ENCODE measurements at places on chromosomes 3 and 15.

GRCh38 chr3:149872589-149872988, 59.6 kb downstream of the RNF13 start:
- DNase-seq: no peak

- DNase-seq: no peak
Observed at GRCh38 chr3:24355806-24356205, 138.8 kb downstream of the THRB start.

DNA sequence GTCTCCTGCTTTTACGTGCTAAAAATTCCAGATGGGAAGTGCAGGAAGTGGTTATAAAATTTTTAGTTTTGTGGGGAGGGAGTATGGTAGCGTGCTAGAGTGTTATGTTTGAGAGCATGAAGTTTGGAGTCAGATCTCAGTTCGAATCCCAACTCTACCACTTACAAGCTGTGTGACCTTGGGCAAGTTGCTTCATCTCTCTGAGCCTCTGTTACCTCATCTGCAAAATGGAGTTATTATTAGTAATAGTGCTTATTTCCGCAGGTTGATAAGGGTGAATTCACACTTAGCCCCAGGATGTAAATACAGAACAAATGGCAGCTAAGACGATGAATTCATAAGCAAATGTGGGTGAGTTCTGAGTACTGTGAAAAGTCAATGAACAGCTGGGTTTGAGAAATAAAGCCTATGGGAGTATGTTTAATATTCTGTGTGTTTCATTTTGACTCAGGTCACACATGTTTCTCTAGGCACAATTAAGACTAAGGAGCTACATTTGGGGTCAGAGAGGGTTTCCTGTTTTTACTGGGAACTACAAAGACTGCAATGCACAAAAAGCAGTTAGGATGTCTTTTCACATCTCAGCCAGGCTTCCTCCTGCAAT, 73.1 kb upstream of the FEZF2 start:
- no peak for DNase-seq

DNA sequence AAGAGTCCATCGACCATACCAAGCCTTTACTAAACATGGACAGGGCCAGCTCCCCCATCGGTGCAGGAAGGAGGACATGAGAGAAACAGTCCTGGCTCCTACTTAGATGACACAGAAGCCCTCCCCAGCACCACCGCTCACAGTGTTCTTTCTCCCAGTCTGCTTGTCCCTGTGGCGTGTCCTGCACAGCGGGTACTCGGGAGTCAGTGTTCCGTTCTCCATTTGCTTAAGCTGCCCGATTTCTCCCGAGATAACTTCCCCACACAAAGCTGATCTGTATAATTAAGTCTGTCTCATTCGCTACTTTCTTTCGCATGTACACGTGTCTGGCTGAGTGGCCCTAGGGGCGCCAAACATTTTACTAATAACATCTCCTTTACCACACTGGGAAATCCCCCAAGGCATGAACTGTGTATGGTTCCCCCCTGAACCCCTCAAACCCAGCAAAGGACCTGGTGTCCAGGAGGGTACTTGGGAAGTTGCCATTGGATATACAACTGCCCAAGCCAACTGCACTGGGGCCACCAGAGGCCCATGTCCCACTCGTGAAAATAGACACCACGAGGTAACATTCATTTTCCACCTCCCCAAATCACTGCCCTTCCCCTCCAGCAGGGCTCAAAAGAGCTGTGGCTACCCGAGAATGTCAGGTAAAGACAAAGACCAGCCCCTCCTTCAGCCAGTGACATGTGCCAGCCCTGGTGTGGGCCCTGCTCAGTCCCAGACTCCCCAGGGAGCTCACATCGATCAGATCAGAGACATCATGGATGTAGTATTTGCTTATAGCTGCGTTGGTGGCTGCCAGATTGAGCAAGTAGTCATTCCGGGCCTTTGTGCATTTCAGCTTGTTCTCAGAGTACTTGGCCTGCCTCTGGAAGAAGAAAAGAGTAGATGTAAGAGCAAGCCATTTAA, 96.5 kb upstream of the RAD18 start:
- no peak for DNase-seq

- DNase-seq: no peak
Observed at GRCh38 chr15:25850154-25851111, 12.7 kb downstream of the ATP10A start.

- DNase-seq: peak; percentile 34
Observed at GRCh38 chr3:66609660-66610561, 109.1 kb upstream of the LRIG1 start.

DNA sequence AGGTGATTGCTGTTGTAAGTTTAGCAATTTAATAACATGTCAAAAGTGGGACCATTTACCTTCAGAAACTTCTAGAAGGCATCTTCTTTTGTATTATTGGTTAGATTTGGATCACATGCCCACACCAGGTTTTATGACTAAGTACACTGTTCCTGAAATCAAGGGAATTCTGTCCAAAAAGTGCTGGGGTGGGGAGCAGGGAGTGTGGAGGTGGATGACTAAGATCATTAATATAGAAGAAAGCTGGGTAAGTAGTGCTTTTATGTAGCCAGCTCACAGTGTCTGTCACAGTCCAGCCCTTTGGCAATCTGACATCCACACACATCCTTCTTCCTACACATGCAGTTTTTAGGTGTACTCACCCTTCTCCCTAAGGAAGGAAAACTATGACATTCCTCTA, 120.0 kb downstream of the TMCO5A start:
- DNase-seq: no peak

GRCh38 chr15:90064911-90065681, 37.2 kb downstream of the IDH2 start:
- no peak for DNase-seq

DNA sequence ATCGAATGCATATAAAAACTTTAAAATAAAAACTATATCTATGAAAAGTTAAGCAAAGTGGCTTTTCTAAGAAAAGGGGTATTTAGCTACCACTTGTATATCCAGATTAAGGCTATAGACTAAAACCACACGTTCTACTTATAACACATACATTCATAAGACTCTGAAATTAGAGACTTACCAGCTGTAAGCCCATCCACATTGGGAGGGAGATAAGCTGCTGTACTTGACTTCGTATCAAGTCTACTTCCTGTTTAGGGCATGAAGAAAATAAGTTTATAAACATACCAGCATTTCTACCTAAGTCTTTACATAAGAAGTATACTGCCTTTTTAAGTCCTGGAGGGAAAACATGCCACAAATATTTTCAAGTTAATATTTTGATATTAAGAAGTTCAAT, 27.7 kb downstream of the AQR start:
- no peak for DNase-seq

- DNase-seq: no peak
Observed at GRCh38 chr15:32685576-32685975, 32.2 kb upstream of the GREM1 start.

DNA sequence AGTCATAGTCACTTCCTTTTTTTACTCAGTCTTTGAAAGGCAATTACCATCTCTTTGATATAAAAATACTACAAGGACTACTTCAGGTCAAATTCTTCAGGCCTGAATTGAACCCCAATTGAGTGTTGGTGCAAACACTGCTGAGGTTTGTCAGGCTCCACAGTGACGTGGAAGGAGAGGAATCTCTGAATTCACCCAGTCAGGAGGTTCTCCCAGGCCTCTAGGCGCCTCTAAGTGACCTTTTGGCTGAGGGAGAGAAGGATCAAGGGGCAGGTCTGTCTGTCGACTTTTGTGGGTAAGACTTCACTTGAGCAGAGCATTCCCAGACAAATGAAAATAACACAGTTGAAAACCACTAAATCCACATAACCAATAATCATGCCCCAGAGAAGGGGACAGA, 227.6 kb upstream of the CHRNA7 start:
- DNase-seq: no peak

DNA sequence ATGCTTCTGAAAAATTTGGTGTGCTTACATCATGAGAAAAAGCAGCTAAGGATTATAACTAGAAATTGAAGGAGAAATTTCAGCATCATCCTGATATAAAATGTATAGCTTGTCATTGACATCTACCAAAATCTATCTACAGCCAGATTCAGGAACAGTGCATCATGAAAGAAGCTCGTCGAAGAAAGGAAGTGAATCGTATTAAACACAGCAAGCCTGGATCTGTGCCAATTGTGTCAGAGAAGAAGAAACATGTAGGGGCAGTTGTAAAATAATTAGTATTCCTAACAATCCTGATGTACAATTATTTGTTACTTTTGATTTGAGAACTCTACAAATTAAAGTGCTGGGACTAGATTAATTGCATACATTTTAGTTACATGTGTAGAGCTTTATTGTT, 37.2 kb downstream of the AP4E1 start:
- DNase-seq: no peak

- DNase-seq: no peak
Observed at GRCh38 chr3:188853856-188854771, 317.7 kb upstream of the TPRG1 start.

DNA sequence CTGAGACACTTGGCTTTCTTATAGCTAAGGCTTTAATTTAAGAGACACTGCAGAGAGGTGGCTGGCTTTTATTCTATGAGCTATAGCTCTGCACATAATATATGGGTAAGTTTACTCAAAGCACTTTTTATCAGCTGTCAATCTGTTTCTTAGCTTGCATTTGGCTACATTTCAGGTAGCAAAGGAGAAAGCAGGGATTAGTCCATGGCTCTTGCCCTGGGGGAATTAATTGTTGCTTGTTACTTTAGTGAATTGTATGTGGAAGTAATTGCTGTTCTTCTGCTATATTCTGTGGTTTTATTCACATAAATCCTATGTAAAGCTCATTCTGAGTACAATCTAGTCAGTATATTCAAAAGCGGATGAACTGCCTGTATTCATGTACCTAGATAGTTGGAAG, 14.4 kb upstream of the CCDC39 start:
- DNase-seq: no peak

GRCh38 chr3:63364910-63365309, 86.8 kb downstream of the SYNPR start:
- DNase-seq: no peak

- no peak for DNase-seq
Observed at GRCh38 chr15:99010768-99011167, 3.2 kb upstream of the PGPEP1L start.

DNA sequence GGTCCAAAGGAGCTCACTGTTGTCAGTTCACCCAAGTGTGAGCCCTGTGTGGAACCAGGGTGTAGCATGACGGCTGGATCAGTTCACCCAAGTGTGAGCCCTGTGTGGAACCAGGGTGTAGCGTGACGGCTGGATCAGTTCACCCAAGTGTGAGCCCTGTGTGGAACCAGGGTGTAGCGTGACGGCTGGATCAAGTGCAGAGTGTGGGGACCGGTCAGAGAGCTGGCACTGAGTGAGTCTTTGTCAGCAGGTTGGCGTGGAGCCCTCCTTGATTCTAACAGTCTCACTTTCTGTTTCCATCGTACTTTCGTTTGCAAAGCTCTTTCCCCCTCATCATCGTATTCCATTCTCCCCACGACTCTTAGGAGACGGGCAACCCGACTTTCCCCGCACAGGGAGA, 57.9 kb upstream of the DLG1 start:
- DNase-seq: peak; percentile 51

GRCh38 chr3:81242871-81243270, 518.6 kb downstream of the GBE1 start:
- no peak for DNase-seq

- no peak for DNase-seq
Observed at GRCh38 chr15:98719137-98719740, 70.9 kb downstream of the IGF1R start.

DNA sequence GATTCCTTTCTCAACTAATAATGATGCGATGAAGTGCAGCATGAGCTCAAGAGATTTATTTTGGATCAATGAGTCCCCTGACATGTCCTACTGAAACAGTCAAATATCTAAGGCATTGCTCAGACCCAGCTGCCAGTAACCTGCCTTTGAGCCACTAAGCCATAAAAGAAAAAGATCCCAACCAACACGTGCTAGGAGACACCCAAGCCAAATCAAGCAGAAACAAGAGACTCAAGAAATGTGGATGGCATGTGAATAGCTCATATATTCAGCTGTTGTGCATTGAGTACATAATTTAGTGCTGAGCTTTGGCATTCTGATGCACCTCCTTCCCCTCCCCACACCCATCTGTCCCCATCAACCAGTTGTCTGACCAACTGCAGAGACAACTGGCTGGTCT, 29.2 kb downstream of the GJD2 start:
- DNase-seq: no peak

DNA sequence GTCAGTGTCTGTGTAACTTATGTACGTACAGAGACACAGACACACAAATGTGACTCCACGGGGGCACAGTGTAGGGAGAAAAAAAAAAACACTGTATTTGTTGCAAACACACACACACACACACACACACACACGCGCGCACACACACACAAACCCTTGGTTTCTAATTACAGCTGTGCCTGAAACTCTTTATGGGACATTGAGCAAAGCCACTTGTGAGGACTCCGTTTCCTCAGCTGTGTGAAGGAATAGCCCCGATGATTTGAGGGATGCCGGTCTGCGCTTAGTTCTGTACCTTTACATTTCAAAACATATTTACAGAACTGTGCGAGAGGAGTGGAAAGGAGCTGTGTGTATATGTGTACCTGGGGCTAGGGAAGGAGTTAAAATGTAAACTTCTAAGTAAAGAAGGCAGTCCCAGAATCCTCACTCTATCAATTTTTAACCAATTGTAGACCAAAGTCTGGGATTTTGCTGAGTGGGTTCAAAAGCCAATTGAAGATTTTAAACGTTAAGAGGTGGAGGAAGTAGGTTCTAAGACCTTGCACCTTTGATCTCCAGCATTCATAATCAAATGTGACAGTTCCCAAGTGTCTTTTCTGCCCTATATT, 5.3 kb upstream of the BCL6 start:
- DNase-seq: peak; percentile 78

DNA sequence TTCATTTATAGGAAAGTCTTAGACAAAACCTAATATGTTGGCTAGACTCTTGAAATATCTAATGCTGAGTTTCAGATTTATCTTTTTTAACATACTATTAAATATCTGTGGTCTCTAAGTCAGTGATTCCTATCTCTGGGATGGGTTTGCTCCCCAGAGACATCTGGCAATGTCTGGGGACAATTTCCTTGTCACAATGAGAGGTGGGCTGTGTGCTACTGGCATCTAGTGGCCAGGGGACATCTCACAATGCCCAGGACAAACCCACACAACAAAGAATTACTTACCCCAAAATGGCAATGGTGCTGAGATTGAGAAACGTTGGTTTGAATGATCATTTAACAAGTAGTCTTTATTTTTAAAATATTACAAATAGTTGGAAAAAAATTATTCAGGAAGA, 602.1 kb downstream of the MAGI1 start:
- no peak for DNase-seq

DNA sequence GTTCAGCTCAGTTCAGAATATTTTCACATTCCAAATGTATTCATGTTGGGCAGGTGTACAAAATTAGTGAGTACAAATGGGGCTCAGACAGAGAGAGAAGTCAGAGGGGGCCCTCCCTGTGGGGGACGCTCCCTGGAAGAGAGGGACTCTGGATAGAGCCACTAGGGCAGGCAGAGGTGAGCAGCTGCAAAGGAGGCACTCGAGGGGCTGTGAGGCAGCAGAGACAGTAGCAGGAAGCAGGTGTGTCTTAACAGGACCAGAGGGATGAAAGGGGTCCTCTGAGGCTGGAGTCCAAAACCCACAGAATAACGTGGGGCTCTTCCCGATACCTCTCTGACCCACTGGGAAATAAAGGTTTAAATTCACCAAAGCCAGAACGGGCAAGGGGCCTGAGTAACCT, 127.1 kb downstream of the MEGF11 start:
- DNase-seq: no peak

All from DMS79 (cell line).